Activated effector memory CD4-positive, alpha-beta T cell treated with anti-CD3 and anti-CD28 coated beads, Interleukin-2, amount 50 U/mL, for 16 hours (primary cell): ENCODE measurements at places on chromosomes 3 and 15.

GRCh38 chr3:4038351-4038750, 239.1 kb downstream of the LRRN1 start:
- DNase-seq: no peak

- no peak for DNase-seq
Observed at GRCh38 chr3:111548092-111548491, 6.1 kb downstream of the CD96 start.

- no peak for DNase-seq
Observed at GRCh38 chr15:33154351-33155166, 40.0 kb downstream of the FMN1 start.

DNA sequence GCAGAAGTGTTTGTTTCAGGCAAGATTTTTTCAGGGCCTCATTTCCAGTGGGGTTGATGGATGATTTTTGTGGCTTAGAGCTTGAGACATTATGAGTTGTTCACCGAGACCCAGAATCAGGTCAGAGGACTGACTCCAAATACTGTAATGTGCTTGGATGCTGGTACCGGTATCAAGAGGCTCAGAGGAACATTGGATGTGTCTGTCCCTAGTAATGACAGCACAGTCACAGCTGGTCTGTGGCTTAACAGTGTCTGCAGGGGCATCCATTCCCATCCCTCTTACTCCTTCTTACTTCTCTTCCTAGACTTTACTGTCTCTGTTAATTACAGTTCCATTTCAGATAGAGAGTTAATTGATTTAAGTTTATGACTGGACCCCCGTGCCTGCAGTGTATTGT, 107.8 kb downstream of the PTPRG start:
- DNase-seq: no peak

GRCh38 chr15:94097552-94097951, 133.8 kb upstream of the MCTP2 start:
- DNase-seq: no peak

DNA sequence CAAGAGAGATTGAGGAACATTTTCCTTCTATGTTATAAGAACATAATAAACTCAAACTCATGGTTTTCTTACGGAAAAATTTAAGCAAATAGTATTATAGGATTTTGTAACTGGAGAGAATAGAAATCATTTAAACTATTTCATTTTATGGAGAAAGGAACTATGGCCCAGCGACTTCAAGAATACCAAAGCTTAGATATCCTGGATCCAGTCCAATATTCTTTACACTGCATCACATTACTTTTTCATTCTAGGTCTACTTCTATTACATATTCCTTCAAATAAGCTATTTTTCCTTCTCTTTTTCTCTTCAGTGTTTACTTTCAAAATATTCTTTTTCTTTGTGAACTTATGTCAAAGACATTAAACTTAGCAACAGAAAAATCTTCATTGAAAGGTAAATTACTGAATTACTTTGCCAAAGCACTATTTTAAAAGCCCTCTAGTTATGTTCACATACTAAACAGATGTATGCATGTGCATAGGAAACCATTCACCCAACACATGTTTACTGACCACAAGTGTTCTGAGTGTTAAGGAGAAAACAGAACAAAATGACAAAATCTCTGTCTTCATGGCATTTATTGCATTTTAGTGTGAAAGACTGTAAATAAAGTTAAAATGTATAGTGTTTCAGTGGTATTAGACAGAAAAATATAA, 20.4 kb downstream of the KPNA4 start:
- DNase-seq: no peak

- DNase-seq: no peak
Observed at GRCh38 chr3:196942915-196943277, 568 bp upstream of the NCBP2 start.

DNA sequence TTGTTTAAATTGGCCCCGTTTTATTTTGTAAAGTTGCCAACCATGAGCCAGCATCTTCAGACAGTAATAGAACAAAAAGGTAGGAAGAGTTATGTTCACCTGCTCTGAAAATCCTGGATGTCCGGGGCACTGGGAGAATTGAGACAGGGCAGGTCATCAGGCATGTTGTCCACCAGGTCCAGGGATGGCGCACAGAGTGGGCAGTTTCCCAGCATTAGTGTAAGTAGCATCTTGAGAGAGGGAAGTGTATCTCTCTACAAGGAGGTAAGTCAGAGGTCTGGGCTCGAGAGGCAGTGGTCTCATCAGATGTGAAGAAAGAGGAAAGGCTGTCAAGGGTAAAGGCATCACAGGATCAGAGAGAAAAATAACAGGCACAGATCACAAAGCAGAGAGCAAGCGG, 339.4 kb downstream of the CLSTN2 start:
- no peak for DNase-seq

GRCh38 chr3:108219336-108219735, 2.9 kb downstream of the IFT57 start:
- DNase-seq: no peak

- DNase-seq: peak; percentile 30
Observed at GRCh38 chr15:31387092-31387478, 60.5 kb downstream of the KLF13 start.

GRCh38 chr3:170490828-170491560, 72.3 kb downstream of the CLDN11 start:
- DNase-seq: no peak

GRCh38 chr3:195546130-195546560, 3.0 kb upstream of the PPP1R2 start:
- peak; percentile 74 for DNase-seq

DNA sequence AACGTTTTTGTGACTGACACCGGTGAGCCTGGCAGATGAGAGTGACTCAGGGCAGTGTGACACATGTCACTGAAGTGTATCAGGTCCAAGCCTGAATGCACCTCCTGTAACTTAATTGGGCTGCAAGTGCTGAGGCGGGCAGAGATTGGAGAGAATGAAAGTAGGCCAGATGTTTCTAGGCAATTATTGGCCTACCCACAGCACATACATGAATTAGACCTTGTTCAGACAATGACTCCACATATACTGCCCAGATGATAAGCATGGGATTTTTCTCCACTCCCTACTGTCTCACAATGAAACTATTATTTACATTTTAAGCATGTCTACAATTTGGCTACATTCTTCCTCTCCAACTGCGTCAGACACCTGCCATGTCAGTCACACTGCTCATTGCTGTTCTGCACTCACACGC, 187.3 kb upstream of the ZNF385D start:
- DNase-seq: no peak

DNA sequence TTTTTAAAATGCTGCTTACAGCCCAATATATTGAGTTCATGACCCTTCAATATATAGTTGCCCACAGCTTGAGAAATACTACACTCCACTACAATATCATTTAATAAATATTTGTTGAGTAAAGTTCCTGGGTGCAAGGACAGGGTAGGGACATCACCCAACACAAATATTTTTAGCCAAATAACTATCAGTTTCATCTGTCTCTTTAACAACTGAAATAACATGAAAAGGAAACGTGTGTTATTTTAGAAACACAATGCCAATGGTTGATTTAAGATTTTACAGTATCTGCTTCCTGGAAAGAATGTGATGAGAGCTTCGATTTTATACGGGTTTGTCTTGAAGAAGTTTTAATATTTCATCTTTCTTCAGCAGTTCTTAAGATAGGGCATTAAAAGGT, 67.7 kb upstream of the CDV3 start:
- DNase-seq: no peak

DNA sequence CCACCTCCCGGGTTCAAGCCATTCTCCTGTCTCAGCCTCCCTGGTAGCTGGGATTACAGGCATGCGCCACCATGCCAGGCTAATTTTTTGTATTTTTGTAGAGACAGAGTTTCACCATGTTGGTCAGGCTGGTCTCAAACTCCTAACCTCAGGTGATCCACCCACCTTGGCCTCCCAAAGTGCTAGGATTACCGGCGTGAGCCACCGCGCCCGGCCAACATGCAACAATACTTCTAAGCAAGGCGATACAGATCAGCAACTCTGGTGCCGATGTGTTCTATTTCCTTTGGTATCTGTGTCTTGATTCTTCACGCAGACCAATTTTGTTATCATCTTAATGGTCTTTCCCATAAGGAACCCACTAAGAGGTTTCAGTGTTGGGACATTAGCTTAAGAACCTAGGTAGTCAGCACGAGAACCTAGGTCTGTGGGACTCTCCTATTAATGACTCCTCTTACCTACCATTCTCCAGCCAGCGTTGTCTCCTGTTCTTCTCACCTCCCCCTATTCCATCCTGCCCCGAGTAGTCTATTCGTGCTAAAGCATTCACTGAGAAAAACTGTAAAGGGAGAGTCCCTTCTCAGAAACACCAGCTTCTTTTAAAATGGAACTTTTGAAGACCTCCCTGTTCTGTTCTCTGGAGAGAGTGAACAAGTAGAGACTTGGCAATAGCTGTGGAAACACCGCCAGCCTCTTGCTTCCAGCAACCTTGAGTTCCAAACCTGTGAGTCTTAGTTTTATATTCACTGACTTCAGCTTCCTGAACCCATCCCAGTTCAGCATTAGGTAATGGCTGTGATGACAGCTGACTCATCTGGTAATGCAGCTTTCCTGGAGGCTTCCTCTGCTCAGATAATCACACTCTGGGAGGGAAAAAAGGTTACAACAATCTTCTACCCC, 61.2 kb downstream of the TSC22D2 start:
- no peak for DNase-seq

- DNase-seq: peak; percentile 78
Observed at GRCh38 chr3:136862617-136863322, 762 bp downstream of the NCK1 start.

DNA sequence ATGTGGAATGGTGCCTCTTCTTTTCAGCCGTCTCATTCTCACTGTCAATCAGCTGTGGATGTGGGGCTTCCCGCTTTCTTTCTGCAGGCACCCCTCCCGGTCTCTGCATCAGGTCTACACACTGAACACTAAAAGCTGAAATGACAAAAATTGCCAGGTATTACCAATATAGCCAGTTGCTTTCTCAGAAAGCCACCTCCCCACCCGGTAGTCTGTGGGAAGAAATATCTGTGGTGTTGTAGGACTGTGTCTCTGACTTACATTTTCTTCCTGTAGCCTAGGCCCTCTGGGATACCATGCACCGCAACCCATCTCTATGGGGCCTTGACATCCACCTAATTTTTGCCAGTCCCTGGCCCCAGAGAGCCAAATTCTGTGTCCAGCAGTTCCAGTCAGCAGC, 19.2 kb upstream of the EPHB1 start:
- no peak for DNase-seq

DNA sequence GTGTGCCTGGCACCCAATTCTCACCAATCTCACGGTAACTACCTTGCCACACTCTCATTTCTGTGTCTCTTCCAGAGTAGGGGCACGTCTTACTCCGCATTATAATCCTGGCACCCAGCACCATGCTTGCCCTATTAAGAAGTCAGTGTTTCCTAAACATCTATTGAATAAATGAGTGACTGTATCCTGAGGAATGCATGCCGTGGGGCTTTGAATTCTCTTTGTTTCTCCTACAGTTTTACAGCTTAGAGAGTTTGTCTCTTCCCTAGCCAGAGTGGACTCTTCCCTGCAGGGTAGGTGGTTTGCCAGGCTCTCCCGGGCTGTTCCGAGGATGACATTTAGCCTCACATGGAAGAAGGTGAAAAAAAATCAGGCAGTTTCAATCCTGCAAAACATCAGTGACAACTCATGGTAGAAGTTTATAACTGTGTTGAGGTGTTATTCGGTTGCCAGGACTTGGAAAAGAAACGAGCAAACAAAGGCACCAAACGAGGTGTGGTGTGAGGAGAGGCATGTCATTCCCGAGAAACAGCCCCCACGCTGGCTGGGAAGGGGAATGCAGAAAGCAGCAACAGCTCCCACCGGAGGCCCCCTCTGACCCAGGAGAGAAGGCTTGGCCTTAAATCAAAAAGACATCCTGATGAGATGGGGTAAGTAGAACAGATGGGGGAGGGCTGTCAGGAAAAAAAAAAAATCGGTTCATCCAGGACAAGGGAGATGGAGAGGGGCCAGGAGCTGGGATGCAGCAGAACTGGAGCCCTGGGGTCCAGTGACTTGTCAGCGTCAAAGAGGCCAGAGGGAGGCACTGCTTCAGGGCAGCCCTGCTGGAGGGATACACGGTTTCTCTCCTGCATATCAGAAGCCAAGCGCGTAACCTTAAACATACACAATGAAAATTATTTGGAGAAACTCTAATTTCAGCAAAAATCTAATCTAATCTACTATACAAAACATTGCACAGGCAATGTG, 168.4 kb upstream of the ARRDC4 start:
- DNase-seq: no peak

- DNase-seq: no peak
Observed at GRCh38 chr3:159650726-159651125, 337.9 kb upstream of the IL12A start.

- no peak for DNase-seq
Observed at GRCh38 chr3:61582846-61583245, 21.5 kb downstream of the PTPRG start.

DNA sequence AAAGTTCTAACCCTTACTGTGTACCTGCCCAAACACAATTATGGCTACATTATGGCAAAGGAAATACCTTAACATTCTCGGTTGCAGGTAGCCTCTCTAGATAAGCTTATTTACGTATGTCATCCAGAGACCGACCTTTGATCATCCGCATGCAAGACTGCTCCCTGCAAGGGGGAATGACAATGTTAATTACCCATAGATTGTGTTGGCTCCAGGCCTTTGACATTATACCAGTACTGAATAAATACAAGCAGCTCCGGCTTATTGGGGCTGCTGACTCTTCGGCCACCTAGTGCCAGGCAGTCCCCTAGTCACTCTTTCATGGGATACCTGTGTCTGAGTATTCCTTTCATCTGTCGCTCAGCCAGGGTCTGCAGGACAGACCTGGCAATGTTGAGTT, 223.5 kb downstream of the DTWD1 start:
- no peak for DNase-seq

DNA sequence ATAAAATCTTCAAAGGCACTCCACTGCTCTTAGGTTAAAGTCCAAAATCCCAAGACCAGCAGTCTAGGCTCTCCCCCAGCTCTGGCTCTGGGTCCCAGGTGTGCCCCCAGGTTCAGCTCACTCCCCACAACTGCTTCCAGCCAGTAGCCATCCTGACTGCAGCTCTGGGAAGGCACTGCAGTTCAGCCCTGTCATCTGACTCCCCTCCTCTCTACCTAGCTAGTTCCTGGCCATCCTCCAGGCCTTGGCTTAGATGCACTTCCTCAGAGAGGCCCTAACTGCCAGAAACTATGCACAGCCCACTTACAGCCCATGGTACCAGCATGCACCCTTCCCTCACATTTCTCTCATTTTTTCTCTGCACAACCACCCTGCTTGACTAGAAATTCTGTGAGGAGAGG, 25.5 kb downstream of the TBC1D2B start:
- DNase-seq: no peak

DNA sequence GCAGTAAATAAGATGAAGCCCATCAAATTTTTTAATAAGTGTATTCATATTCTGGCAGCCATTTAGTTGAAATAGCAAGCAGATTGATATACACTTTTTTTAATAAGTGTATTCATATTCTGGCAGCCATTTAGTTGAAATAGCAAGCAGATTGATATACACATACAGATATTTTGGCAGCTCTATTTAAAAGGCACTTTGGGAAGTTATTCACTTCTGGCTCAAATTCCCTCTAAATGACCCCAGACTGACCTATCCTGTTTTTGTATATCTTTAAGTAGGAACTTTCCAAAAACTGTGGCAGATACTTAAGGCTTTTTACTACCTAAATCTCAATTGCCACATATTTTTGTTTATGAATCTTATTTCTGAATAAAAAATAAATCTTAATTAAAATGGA, 122.3 kb downstream of the PLD1 start:
- no peak for DNase-seq

GRCh38 chr3:39388741-39389248, 5.6 kb downstream of the SLC25A38 start:
- DNase-seq: no peak

- no peak for DNase-seq
Observed at GRCh38 chr15:25342629-25343028, 96.2 kb downstream of the UBE3A start.
